T-helper 9 cell (primary cell): ENCODE measurements at places on chromosomes 11 and 22.

DNA sequence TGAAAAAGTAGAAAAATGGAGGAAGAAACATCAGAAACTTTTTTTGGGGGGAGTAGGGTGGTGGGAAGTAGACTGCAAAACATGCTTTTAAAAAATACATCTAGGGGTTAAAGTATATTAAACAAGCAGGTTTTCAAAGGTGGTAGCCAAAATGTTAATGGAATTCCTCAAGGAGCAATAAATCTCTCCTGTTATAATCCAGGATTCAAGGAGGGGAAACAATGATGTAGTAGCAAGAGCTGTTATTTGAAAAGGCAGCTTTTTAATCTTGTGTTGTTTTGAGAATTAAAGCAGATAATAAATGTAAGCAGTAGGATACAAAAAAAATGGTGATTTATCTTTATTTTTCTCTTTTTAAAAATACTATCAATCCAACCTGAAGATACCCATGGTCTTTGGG, 736.5 kb upstream of the CCDC90B start:
- DNase-seq = no peak

GRCh38 chr22:44108076-44108475, 72.6 kb upstream of the PARVG start:
- no peak for DNase-seq

DNA sequence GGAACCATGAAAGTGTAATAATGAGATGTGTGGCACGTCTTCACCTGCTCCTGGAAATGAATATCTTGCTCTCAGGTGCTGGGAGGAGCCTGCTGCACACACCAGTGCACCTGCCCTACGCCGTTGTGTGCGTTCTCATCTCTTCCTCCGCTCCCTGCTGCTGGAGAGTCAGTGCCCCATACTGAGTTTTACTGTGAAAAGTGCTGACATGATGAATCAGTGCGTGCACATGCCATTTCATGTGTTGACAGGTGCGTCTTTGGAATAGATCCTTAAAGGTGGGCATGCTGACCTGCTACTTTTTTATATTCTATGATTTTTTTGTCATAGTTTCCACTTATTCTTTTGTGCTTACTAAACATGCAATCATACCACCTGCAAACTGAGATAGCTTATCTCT, 1015.8 kb downstream of the BRD1 start:
- no peak for DNase-seq

DNA sequence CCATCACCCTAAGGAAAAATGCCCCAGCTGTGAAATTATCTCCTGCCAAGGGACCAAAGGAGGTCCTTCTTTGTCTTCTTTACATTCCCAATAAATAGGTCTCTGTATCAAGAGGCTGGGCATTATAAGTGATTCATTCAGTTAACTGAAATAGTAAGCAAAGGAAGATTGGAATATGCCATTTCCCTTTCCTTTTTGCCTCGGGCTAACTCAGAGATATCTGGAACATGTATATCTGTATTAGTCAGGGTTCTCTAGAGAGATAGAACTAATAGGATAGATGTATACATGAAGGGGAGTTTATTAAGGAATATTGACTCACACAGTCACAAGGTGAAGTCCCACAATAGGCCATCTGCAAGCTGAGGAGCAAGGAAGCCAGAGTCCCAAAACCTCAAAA, 15.3 kb upstream of the CWF19L2 start:
- DNase-seq = no peak

DNA sequence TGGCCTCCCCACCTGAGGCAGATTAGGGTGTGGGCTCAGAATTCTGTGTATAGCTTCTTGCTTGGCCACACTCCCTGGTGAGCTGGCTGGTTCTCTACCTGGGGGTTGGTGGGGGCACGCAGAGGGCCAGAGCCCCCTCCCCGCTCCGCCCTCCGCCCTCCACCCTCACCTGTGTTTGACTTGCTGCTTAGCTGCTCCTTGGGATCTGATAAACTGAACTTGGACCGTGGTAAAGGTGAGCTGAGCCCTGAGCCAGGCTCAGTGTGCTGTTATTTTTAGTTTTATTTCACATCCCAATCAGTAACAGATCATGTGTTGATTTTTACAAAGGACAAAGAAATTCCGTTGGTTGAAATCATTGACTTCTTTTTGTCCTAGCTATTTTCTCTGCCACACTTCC, 2.0 kb downstream of the OVOL1 start:
- DNase-seq = no peak

GRCh38 chr11:69924308-69925161, 105.3 kb upstream of the FGF3 start:
- DNase-seq = no peak

DNA sequence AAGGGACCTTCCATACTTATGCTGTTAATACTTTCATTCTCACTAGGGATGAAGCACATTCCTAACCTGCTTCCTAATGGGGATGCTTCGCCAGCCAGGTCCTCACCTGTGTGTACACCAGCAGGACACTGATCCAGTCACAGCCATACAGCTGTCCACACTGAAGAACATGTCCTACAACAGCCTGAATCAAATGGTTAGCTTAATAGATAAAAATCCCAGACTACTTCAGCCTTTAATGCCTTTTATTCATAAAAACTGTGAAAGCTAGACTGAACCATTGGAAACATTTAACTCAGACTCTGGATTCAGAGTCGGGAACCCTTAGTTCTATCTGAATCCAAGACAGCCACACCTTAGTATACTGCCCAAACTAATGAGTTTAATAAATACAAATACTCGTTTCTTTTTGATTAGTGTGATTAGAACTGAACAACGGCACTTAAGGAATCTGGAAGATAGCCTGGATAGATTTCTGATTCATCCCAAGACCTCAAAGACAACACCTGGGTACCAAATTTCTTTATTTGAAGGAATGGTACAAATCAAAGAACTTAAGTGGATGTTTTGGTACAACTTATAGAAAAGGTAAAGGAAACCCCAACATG, 3.3 kb downstream of the FTH1 start:
- DNase-seq = no peak

- DNase-seq = no peak
Observed at GRCh38 chr11:7511401-7511800, 2.4 kb upstream of the PPFIBP2 start.

DNA sequence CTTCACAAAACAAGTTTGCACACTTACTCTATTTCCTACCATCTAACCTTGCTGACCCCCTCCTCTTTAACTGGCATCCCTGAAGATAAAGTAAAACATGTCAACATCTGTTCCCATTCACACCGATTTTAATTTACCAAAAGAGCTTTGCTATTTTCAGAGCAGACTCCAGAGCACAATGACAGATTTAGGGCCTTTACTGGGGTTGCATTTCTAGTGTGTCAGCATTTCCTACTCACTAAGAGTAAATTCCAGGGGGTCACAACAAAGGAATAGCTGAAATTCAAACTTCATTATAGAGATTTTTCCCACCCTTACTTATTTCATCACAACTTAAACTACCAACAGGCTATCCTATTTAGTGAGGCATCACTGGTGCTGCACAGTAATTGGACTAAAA, 60.8 kb downstream of the SOX6 start:
- no peak for DNase-seq

DNA sequence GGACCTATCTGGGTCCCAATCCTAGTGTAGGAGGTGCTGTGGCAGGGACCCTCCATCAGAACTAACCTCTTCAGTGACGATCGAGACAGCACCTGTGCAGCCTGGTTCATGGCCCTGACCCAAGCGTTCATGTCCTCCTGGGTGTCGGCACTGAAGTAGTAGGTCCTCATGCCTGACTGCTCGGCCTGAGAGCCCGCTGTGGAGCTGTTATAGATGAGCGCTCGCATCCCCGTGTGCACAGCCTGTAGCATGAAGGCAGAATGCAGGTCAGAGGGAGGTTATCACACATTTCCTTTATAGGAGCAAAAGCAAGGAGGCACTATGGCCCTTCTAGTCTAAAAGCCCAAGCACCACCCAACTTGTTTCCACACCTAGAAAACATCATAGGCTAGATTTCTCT, 103.0 kb downstream of the C11orf58 start:
- no peak for DNase-seq

- no peak for DNase-seq
Observed at GRCh38 chr11:39365809-39366436, 2093.5 kb downstream of the LRRC4C start.

DNA sequence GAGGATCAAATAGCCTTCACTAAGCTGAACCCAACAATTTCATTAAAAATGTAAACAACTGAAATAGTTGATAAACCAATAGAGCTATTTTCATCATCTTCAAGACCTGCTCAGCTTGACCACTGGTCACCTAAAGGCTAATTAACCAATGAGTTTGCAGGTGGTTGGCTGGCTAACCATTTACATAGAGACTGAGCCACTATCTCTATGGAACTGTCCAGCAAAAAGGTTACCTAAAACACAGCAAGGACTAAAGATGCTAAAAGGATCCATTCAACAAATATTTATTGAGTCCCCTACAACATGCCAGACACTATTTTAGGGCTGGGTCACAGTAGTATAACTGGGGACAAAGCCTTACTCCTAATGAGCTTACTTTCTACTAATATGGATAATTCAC, 123.8 kb downstream of the CD44 start:
- DNase-seq = no peak

DNA sequence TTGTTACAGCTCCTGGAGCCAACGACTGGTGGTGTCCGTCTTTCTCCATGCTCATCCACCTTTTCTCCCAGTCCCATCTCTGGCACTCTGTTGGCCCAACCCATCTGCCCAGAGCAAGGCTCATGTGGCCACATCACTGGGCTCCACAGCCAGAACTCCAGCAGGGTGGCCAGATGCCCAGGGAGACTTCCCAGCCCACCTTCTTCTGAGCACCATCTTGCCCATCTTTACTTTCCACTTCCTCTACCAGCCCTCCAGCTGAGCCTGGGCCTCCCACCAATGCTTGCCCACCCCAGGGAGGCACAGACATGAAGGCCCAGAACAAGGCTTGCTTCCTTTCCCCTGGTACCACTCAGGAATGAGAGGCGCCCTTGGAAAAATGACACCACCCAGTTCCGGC, 116.8 kb downstream of the BUD13 start:
- no peak for DNase-seq

DNA sequence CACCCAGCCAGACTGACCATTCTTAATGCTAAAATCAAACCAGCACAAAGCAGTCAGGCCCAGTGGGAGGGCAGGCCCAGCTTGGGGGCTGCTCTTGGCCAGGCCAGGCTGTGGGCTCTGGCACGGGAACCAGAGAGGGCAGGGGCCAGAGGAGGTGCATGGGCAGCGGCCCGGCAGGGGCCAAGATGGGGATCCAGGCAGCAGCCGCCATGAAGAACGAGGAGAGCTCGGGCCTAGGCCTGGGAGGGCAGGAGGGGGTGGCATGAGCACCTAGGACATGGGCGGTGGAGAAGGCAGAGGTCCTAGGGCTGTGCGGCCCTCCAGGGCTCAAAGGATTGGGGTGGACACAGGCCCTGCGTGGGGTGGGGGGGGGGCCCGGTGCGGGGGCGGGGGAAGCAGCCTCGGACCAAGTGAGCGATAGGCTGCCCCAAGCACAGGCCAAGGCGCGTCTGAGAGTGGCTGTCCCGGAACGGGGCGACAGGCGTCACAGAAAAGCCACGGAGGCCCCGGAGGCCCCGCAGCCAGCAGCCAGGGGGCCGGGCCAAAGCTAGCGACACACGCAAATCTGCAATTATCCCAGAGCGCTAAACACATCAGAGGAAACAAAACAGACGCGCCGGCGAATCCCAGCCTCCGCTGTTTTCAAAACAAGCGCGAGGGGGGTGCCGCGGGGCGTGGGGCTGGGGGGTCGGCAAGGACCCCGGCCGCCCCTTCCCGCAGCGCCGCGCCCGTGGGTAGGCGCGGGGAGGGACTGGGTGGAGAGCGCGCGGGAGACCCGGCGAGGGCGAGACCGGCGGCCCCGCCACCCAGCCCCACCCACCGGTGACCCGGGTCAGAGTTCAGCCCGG, 8.3 kb downstream of the PLXNB2 start:
- DNase-seq = no peak

DNA sequence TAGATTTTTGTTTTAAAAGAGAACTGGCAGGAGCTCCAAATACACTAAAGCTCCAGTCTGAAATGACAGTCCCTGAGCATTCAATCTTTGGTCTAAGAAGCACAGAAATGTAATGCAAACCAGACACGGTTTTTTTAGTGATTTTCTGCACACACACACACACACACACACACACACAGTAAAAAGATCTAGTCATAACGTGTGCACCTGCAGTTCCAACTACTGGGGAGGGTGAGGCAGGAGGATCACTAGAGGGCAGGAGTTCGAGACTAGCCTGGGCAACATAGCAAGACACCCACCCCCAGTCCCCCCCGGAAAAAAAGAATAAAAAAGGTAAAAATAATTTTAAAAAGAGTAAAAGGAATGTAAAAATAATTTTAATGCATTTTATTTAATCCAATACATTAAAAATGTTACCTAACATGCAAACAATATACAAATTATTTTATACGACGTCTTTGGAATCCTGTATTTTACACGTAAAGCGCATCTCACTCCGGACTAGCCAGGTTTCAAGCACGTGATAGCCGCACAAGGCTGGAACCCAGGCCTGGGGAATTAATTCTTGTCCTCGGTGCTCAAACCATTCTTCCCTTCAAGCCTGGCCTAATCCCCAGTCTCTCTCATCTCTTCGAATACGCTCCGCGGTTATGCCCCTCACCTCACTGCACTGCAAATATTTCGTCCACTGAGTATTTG, 762 bp upstream of the TBC1D22A start:
- DNase-seq = no peak

- DNase-seq = no peak
Observed at GRCh38 chr11:93236741-93237675, 39.2 kb upstream of the SLC36A4 start.
